ENCODE measurements at places on chromosomes 1 and 21.

DNA sequence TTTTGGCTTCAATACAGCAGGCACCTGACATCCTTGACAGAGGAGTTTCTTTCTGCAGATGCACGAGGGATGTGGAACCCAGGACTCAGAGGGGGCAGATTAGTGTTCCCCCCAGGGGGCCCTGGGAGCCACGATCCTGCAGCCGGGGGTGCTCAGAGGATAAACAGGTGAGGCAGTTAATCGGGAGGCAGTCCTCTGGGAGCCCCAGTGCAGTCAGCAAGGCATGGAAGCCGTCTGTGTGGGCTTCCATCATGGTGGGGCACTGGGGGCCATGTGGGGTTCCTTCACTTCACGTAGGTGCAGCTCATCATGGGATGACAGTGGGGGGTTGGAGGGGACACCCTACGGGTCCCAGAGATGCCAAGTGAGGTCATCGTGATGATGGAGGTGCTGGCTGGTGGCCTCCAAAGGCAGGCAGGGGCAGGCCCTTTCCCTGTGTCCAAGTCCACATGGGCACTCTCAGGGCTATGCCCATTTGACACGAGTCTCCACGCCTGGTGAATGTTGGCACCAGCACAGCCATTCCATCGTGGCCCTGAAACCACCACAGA lies 59.3 kb upstream of the ABCG1 start:
- DNase-seq: no peak

- no peak for DNase-seq
Observed at GRCh38 chr1:223137455-223138085, 5.5 kb downstream of the TLR5 start.

GRCh38 chr1:223844787-223845036 lies 1.0 kb downstream of the TP53BP2 start:
- peak; percentile 17 for DNase-seq

DNA sequence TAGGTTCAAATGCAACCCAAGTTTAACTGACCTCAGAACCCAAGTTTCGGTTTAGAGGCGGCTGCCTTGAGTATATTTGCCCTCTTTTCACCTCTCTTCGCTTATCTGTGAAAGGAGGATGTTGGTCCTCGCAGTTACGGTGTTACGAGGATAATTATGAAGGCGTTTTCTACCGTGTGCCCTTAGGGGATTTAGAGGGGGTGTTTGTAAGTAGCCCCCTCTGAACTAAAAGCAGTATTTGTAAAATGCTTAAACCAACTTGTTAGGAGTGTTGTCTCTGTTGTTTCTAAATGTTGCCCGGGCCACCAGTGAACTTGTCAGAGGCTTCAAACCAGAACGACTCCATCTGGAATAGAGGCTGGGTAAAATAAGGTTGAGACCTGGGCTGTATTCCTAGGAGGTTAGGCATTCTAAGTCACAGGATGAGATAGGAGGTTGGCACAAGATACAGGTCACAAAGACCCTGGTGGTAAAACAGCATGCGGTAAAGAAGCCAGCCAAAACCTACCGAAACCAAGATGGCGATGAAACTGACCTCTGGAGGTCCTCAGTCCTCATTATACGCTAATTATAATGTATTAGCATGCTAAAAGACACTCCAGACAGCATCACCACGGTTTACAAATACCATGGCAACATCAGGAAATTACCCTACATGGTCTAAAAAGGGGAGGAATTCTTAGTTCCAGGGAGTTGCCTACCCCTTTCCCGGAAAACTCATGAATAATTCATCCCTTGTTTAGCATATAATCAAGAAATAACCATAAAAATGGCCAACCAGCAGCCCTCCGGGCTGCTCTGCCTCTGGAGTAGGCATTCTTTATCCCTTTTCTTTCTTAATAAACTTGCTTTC lies 1.0 kb upstream of the PSRC1 start:
- no peak for DNase-seq

DNA sequence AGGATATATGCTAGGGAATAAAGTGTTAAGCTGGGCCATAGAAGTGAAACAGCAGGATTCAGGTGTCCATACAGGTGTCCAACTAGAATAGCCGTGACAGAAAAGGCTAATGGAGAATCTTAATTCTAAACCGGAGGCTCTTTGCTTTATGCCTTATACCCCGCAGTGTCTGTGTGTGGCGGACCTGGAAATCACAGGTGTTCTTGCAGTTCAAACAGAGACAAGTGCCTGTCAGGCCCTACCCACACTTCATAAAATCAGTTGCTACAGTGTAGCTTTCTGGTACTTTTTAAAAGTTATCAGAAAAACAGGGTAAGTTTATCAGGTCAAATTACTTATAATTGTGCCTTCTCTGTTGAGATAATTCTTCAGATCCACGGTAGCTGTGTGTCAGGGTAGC lies 293.9 kb downstream of the LRRC7 start:
- no peak for DNase-seq

DNA sequence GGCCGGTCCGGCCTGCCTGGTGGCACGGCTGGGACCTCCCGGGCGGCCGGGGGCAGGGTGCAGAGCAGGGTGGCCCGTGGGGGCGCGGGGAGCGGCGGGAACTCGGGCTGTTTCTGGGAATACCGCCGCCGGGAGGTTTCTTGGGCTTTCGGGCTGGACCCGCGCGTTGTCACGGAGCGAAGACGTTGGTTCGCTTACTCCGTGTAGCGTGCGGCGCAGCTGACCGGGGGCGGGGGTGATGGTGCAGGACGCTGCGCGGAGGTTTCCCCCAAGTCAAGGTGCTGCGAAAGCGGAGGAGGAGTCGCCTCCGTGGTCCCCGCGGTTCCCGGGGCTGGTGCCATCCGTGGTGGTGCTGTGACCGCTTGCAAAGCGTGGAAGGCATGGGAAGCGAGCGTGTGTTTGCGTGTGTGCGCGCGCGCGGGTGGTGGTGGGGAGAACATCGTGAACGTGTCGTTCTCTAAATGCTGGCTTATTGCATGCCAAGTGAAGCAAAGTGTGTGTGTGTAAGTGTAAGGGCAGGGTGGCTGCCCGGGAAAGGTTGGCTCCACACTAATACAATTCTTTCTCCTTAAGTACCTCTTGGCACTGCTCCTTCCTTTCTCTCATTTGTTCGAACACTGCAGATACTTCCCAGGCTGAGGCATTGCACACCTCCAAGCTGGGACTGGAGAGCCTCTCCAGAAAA lies 1.1 kb downstream of the RYR2 start:
- DNase-seq: no peak

DNA sequence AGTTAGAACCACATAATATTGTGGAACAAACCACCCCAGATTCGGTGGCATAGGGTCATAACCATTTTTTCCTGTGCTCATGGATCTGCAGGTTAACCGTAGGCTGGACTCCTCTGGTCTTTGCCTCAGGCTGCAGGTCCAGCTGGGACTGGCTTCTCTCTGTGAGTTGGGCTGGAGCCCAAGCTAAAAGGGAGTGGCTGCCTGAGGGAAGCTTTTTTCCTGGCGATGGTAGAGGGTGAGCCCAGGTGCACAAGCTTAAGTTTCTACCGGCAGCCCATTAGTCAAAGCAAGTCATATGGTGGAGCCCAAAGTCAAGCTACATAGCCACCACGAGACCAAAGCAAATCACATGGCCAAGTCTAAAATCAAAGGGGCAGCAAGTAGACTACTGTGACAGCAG lies 13.8 kb downstream of the EPHX4 start:
- DNase-seq: no peak

DNA sequence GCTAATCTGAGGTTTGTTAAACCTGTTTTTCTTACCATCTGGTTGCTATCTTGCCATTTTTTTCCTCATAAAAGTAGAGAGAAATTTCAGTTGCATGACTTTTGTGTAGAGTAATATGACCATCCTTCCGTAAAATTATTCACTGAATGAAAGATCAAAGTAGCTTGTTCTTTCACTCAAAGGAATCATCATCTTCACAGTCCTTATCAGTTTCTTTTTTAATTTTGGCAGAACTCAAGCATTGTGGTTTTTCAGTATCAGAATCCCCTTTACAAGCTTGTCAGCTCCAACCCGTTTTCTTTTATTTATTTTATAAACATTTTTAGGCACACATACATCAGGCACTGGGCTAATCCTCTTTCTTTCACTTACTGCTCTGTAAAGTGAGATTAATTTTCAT lies 91.7 kb downstream of the UBE2U start:
- no peak for DNase-seq

DNA sequence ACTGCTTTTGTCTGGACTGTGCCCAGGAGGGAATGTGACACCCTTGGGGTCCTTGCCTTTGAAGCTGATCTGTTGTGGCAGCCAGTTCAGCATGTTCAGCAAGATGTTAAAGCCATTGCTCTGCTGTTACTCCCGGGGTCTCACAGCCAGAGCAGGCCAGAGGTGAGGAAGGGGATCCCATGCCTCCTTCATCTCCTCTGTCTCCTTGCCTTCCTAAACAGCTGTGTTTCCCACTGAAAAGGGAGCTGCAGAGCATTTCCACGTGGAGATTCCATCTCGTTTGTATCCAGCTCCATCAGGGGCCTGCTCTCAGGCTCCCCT lies 135.8 kb upstream of the COL6A1 start:
- no peak for DNase-seq

DNA sequence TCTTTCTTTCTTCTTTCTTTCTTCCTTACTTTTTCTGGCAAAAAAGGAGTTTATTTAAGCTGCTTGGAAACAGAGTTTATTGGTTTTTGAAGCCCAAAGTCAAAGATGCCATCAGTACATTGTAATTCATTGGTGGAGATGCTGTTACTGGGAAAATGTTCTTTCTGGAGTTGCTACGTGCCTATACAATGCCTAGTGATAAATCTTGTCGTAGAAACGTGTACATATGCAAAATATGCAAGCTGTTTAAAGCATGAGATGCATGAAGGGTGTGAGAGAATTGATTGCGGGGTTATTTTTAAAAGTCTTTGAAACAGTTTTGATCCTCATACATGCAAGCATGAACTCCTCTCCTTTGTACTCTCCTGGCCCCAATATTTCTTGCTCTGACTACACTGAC lies 1060.6 kb upstream of the NCAM2 start:
- no peak for DNase-seq

GRCh38 chr1:183022202-183023145 lies 746 bp upstream of the LAMC1 start:
- DNase-seq: no peak

GRCh38 chr1:238767321-238767720 lies 619.0 kb upstream of the CHRM3 start:
- DNase-seq: no peak

- no peak for DNase-seq
Observed at GRCh38 chr1:53083636-53084588, 21.9 kb downstream of the PODN start.

Measured in T-helper 22 cell (primary cell).